Central memory CD8-positive, alpha-beta T cell (primary cell): ENCODE measurements at places on chromosomes 12 and 14.

GRCh38 chr14:58668848-58669480 lies 31.2 kb downstream of the DACT1 start:
- DNase-seq = no peak

DNA sequence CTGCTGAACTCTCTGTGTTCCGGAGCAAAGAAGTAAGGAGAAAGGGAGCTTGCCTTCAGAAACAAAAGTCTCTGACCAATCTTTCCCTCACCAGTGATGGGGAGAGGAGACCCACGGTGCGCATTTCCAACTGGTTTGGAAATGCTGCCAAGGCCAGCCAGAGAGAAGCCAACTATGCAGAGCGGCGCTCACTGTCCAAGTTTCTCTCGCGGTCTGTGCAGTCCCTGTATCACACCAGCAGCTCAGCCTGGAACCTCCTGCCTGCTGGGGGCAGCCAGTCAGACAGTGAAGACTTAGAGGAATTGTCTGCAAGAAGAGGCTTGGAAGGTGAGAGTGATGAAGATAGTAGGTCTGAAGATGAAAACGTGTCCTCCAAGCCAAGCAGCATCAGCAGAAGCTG lies 206.2 kb downstream of the NAV3 start:
- no peak for DNase-seq

GRCh38 chr14:98606041-98606640 lies 665.9 kb downstream of the BCL11B start:
- no peak for DNase-seq

DNA sequence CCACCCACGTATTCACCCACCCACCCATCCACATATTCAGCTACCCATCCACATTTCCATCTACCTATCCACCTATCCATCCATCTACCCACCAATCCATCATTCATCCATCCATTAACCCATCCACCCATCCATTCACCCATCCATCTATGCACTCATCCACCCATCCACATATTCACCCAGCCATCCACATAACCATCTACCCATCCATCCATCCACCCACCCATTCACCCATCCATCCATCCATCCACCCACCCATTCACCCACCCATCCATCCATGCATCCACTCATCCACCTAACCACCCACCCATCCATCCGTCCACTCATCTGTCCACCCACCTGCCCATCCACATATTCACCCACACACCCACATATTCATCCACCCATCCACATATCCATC lies 70.5 kb downstream of the LGMN start:
- DNase-seq = no peak

GRCh38 chr12:97560350-97560749 lies 97.7 kb downstream of the RMST start:
- DNase-seq = no peak

- DNase-seq = no peak
Measured at GRCh38 chr12:3168223-3169221, 91.3 kb downstream of the TSPAN9 start.

DNA sequence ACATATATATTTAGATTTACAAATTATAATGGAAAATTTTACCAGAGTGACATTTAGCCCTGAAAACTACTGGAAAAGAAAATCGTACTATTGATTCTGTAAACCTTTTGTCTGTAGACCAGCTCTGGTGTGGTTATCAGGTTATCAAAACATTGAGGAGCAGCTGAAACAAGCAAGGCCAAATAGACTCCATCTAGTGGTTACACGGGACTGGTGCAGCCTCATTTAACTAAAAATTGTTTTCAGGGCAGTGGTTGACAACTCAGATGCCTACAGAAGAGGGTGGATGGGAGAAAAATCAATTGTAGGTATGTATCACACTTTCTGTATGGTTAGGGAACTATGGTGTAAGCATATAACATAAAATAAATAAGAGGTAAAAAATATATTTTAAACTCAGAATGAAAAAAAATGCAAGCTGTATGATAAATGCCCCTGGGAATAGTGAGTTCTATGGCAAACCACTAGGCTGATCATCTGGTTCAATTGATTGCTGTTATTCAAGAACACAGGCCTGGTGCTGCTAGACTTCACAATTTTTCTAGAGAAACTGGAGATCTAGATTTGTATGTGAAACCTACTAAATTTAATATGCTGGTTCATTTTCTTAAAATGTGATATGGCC lies 51.2 kb downstream of the ACSS3 start:
- DNase-seq = no peak

DNA sequence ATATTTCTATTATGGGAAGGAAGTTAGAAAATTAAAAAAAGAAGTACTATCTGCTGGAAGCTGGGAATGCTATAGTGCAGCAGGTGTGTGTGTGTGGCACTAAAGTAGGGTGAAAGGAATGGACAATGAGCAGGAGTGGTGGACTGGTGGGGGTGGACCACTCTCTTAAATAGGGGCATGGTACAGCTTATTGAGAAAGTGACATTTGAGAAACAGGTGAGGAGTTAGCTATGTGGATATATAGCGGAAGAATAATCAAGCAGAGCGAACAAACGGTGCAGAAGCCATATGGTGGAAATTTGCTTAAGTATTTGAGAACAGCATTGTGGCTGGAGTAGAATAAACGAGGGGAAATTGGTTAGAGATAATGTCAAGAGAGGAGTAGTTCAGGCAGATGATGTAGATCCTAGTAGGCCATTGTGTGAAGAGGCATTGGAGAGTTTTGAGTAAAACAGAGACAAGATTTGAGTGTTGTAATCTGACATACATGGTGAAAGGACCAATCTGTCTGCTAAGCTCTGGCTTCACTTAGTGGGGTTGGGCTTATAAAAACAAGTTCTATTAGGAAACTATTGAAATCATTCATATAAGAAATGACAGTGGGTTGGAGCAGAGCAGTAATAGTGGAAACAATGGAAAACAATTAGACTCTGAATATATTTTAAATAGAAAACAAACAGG lies 149.2 kb upstream of the SYT10 start:
- DNase-seq = no peak

DNA sequence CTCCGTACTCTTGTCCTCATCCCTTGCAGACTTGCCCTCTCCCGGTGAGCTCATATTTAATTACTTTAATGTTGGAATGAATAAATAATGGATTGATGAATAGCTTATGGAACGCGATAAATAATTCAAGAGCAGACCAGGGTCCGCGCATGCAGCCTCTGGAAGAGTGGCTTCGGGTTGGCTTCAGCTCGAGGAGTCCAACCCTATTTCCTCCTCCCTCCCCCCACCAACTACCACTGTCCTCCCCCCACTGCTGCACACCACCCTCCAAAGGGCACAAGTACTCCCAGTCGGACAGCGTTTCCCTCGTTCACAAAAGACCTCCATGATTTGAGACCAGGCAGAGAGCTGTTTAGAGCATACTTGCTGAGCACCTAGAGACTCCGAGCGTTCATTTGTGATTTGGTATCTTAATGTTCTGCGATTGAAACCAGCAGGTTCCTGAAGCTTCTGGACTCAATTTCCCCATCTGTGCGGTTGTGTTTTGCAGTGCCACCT lies 647 bp upstream of the SIX1 start:
- no peak for DNase-seq

GRCh38 chr14:72609205-72609916 lies 284.5 kb downstream of the DPF3 start:
- DNase-seq = no peak

DNA sequence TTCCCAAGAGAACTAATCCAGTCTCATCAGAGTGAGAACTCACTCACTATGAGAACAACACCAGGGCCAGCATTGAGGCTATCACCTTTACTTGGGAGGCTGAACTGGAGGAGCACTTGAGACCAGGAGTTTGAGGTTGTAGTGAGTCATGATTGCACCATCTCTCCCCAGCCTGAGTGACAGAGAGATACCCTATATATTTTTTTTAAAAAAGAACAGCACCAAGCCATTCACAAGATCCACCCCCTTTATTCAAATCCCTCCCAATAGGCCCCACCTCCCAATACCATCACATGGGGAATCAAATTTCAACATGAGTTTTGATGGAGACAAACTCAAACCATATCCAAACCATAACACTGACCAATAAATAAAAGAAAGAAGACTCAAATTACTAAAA lies 3.7 kb upstream of the TMX1 start:
- DNase-seq = no peak

GRCh38 chr14:77014004-77014604 lies 14.4 kb downstream of the IRF2BPL start:
- DNase-seq = no peak

DNA sequence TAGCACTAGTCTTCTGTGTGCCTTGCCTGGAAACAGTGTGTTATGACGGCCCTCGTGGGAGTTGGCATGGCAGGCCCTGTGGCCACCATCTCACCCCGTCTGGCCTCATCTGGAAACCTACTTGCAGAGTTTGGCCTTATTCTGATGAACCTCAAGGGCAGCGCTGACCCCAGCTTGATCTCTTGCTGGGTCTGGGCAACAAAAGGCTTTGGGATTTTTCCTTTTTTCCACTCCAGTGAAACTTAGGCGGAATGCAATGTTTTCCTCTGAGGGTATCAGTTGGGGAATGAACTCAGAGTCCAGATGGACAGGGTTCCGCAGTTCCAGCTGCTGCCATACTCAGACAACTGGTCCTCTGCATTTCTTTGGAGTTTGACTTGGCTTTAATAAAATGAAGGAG lies 15.9 kb downstream of the CACNA1C start:
- no peak for DNase-seq

DNA sequence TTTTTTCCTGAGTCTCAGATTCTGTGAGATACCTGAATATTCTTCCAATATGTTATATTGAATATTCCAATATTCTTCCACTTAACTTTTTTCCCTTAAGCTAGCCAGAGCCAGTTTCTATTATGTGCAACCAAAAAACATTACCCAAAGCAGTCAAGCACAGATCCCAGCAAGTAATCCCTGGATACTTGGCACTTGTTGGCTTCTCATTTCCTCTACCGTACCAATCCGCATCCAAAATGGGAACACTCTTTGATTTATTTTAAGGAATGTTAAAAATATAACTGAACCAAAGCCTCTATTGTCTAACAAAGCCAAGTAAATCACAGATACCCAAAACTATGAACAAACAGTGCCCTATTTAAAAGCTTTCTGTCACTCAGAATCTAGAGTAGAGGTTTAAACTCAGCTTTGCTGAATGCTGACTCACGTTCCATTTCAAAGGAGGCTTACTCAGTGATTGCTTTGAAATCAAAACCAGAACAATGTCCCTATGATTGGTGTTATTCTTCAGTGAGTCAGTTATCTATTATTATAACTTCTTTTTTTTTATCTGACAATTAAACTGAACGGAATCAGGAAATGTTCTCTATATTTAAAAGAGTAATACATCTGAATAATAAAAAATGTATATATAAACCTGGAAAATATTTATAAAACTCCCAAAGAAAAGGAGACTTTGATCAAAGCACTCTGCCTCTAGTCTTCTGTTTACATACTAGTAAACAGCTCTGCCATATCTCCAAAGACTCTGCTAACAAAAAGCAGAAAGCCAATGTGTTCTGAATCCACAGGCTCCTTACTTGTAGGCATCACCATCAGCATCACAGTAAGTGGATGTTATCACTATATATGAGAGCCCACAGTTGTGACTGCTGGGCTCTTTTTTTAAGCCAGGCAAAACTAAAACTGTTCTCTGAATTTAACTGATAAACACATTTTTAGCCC lies 360.8 kb downstream of the CCDC91 start:
- DNase-seq = no peak

GRCh38 chr14:104690861-104691455 lies 1.5 kb downstream of the INF2 start:
- DNase-seq = no peak

DNA sequence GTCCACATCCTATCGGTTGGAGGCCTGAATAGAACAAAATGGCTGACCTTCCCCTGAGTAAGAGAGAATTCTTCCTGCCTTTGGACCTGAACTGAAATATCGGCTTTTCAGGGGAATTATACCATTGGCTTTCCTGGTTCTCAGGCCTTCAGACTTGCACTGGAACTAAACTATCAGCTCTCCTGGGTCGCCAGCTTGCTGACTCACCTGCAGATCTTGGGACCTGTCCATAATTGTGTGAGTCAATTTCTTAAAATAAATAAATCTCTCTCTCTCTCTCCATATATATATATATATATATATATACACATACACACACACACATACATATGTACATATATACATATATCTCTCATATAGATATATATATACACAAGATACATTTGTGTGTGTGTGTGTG lies 41.6 kb downstream of the KCNK10 start:
- DNase-seq = no peak

GRCh38 chr12:52122904-52123303 lies 43.4 kb downstream of the SMIM41 start:
- no peak for DNase-seq

DNA sequence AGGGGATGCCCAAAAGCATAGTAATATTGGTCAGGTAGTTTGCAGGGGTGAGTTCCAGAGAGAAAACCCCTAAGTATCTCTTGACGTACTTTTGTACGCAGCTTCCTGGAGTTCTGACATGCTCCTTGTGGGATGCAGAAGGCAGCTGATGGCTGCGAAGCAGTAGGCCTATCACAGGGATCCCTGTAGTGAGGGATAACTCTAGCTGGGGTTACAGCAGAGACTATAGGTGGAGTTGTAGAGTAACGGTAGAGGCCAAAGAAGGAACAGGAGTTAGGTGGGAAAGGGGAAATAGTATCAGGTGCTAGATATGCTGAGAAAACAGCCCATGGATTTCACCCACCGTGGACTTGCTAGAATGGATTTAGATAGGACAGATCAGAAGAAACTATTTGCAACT lies 37.3 kb downstream of the MGST1 start:
- DNase-seq = no peak

GRCh38 chr14:55645845-55646832 lies 66.1 kb downstream of the KTN1 start:
- no peak for DNase-seq

DNA sequence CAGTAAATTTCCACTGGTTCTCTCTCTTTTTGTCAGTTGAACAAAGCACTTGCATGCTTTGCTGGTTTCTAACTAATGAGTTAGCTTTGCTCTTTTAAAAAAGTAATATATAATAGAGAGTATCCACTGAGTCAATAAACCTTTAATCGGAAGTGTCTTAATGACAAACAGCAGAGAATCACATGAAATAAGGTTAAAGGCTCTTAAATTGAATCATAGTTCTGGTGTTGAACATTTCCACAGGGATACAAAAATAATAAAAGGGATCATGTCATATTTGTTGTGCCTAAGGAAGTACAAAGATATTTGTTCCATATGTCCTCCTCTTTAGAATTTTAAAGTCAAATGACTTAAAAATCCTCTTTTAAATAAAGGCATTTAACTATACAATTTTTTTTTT lies 362.6 kb downstream of the LRIG3 start:
- no peak for DNase-seq

DNA sequence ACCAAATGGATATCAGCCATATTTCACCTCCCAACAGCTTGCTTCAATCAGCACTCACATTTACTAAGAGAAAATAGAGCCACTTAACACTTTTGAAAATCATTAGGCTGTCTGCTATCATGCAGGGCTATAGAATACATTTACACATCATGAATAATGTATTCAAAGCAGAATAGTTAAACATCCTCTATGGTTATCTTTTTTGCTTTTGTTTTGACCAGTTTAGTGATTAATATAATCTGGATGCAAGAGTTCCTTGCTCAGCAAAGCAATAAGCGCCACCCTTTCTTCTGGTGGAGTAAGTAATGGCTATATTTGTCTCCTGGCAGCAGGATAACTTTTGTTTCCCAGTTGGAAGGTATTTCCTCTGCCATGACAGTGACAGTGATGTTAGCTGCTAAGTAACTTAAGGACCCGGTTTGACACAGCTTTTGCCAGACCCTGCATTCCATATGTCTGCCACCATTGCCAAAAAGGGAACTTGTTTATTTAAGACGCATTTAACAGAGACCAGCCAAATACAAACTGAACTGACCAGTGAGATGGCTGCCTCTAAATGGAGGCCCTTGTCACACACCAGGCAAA lies 70.3 kb upstream of the NR2C1 start:
- DNase-seq = no peak
